Stimulated activated CD8-positive, alpha-beta memory T cell treated with anti-CD3 and anti-CD28 coated beads, Interleukin-4, amount 100 ng/mL, for 1 hour (primary cell): ENCODE measurements at places on chromosomes 4 and X.

DNA sequence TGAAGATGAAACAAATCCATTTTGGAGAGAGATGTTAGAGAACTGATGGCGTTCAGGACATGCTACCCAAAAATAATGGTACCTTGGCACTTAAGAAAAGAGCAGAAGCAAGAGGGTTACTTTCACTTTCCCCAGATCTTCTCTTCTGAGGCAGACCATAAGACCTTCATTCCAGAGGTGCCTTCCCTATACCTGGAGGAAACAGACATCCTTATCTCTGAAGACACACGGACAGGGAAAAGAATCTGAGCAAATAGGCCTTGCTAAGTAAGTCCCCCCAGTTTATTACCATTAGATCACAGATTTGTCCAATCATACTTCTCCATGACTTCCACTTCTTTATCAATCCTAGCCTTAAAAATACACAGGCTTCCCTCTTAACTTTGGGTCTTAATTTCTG lies 2.0 kb upstream of the FGF2 start:
- DNase-seq = no peak

GRCh38 chrX:141405853-141406492 lies 163.7 kb upstream of the SPANXC start:
- DNase-seq = no peak

- DNase-seq = no peak
Observed at GRCh38 chrX:109440475-109440874, 41.4 kb downstream of the GUCY2F start.

DNA sequence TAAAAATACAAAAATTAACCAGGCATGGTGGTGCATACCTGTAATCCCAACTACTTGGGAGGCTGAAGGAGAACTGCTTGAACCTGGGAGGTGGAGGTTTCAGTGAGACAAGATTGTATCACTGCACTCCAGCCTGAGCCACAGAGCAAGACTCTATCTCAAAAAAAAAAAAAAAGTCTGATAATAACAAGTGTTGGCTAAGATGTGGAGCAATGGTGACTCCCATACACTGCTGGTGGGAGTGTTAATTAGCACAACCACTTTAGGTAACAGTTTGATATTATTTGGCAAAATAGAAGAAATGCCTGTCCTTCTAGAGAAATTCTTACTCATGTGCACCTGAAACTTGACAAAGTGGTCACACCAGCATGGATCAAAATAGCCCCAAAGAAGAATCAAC lies 106.2 kb upstream of the SLC34A2 start:
- no peak for DNase-seq

DNA sequence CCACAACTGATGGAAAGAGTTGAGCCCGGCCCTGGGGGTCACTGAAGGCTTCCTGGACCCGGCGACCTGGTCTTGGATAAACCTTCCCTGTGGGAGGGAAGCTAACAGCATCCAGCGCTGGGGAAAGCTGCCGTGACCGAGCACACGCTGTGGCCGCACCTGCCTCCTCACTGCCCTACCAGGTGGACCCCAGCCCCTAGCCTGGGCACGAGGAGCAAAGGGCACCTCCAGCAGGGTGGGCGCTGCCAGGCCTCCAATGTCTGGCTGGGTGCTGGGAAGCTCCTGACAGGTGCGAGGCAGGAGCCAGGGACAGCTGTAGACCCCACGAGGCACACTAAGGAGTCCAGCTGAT lies 7.9 kb downstream of the TADA2B start:
- no peak for DNase-seq

DNA sequence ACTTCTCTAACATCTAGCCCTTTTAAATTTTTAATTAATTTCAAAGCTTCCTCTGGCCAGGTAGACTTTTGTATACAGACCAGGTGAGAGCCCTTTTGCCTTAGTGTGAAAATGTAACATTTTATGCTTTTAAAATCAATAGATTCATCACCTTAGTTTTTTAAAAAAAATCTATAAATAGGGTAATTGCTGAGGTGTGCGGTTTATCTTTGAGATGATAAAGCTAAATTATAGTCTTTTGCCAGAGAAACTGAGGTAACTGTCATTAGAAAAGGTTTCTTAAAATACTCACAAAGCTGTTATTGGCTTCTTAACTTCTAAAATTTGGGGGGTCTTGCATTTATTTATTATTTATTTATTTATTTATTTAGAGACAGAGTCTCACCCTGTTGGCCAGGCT lies 62.9 kb downstream of the NELFA start:
- no peak for DNase-seq

DNA sequence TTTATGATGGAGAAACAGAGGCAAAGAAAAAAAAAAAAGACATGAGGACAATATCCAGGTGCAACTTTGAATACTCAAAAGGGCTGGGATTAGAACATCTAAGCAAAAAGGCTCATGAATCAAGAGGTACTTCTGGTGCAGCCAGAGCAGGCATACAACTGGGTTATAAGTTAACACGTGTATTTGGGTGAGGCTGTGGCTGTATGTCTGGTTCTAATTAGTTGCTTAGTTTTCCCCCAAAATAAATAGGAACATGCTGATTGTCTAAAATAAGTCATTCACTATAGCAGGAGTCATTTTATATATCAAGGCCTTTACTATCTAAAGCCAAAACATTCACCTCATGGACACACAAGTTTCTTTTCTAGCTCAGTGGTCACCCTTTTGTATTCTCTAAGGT lies 20.2 kb downstream of the NHS start:
- DNase-seq = no peak

GRCh38 chr4:6452897-6453687 lies 19.3 kb downstream of the PPP2R2C start:
- DNase-seq = no peak

DNA sequence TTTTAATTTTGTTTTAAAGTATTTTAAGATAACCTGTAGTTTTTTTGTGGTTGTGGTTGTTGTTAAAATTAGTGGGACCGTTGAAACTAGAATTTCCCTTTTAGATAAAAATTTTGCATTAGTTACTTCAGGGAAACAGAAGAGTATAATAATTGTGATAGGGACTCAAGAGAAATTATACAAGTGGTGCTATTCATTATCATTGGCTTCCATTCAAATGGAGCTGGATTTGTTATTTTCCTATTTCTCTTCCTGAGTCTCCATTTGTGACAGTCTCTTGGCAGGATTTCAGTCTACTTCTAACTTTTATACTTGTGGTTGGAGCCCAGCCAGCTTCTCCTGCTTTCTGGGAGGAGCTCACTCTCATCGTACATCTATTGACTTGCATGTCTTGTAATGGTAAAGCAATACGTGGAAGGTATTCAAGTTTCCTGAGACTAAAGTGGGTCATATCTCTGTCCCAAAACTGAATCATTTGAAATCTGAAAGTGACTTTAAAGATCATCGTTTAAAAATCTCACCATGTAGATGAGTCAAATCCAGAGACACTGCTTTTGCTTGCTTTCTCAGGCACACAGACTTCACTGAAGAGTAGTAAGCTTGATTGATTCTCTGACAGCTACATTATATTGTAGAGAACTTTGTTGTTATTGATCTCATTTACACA lies 155.8 kb downstream of the RPA4 start:
- DNase-seq = no peak

GRCh38 chr4:80008351-80008750 lies 64.7 kb downstream of the ANTXR2 start:
- no peak for DNase-seq

GRCh38 chr4:26931451-26931850 lies 70.8 kb downstream of the STIM2 start:
- no peak for DNase-seq

GRCh38 chr4:95546221-95546620 lies 2.6 kb downstream of the UNC5C start:
- no peak for DNase-seq

- DNase-seq = no peak
Observed at GRCh38 chr4:114998316-114998715, 115.1 kb downstream of the NDST4 start.

- DNase-seq = no peak
Observed at GRCh38 chr4:7823416-7823824, 116.2 kb downstream of the AFAP1 start.

GRCh38 chr4:53813998-53814397 lies 222.7 kb upstream of the LNX1 start:
- DNase-seq = no peak

GRCh38 chrX:110541266-110541665 lies 182.6 kb downstream of the RTL9 start:
- no peak for DNase-seq

DNA sequence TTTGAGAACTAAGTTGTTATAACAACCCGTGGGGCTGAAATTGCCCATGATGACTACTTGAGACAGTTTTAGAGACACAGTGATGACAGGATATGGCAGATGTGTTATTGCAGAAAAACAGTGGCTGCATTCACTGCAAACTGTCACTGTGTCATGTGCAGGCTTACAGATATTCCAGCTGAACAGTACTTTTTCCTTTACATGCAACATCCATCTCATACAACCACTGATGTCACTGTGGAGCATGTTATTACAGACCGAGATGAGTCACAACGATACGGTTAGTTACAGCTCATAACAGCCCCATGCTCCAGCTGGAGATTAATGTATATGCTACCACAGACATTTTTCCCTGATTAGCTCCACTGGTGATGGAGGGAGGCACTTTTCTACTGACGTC lies 207.4 kb downstream of the TMA16 start:
- no peak for DNase-seq

DNA sequence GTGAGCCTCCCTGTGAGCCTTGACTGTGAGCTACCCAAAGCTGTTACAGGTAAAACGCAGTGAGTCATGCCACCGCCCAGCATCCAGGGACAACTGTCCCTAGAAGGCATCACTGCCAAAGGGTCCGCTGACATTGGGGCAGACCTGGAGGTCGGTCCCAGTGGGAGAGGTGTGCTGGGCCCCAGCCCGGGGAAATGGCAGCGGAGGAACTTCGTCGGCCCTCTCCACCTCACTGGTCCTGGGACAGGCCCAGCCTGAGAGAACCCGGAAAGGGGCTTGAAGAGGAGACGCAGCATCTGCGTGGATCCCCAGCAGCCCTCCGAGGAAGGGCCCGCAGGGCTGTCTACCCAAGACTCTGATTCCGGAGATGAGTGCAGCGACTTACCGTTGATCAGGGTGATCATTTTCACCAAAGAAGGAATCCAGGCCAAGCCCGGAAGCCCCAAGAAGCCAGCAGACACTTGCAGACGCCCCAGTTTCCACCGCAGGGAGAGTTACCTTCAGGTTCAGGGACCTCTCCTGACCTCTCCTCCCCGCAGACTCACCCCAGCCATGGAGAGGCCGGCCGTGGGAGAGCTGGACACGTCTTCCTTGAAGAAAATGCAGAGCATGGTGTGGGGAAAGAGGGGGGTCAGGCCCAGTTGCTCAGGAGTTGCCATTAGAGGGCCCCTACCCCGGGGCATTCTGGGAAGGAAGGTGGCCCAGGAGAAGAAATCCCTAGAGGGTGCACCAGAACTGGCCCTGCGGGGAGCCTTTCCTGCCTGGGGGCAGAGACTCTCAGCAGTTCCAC lies 51.2 kb downstream of the CXorf49B start:
- no peak for DNase-seq

DNA sequence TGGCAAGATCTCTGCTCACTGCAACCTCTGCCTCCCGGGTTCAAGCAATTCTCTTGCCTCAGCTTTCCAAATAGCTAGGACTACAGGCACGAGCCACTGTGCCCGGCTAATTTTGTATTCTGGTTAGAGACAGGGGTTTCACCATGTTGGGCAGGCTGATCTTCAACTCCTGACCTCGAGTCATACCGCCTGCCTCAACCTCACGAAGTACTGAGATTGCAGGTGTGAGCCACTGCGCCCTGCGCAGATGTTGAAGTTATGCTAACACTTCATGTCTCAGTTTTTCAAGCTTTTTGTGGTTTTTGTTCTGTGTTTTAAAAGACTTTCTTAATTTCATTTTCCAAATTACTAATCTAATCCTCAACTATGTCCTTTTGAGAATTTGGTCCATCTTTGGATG lies 154.4 kb upstream of the TLL1 start:
- DNase-seq = no peak

- no peak for DNase-seq
Observed at GRCh38 chr4:147960971-147961370, 229.1 kb downstream of the ARHGAP10 start.

- DNase-seq = no peak
Observed at GRCh38 chr4:113582737-113583136, 178.8 kb downstream of the CAMK2D start.

- no peak for DNase-seq
Observed at GRCh38 chr4:8722556-8722955, 130.0 kb downstream of the CPZ start.

DNA sequence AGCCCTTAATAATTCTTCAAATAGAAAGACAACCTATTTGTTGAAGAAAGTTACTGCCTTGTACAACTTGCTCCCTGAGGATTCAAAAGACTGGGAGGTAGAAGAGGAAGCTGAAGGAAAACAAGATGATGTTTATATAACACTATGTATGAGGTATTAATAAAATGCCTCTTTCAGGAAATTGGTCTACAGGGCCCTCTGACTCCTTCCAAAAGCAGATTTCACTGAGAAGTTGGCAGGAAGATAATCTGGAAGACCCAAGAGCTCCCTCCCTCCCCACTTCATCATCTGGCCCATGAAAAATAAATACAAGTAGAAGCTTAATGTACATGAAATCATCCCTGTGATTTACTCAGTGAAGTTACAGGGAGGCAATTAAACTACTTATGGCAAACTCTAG lies 107.5 kb upstream of the MAGEC2 start:
- no peak for DNase-seq

DNA sequence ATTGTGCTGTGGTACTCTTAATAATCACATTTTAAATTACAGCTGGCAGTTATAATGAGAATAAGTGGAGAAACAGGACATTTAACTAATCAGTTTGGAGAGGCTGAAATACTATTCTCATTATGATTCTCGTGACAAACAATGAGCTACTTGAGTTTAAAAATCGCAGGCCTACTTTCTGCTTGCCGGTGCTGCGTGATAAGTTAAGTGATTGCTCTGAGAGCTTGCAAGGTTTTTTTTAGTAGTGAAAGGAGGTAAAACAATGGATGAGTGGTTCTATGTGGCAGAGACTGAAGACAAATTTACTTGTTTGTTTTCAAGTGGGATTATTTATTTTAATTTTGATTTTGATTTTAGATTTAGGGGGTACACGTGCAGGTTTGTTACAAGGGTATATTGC lies 114.0 kb downstream of the RAPGEF2 start:
- no peak for DNase-seq

DNA sequence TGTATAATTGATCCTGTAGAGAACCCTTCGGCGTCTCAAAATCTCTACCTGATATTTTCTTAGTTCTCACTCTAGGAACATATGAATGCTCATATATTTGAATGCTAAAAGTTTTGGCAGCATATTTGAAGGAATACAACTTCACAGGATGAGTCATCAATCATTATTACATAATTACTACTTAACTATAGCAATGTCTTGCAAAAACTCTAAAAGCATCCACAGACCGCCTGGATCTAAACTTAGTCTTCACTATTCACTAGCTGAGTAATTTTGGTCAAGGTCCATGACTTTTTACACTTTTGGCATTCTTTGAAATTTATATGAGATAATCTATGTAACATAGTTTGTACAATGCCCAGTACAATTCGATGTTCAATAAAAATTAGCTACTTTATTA lies 194.7 kb downstream of the DTHD1 start:
- no peak for DNase-seq

DNA sequence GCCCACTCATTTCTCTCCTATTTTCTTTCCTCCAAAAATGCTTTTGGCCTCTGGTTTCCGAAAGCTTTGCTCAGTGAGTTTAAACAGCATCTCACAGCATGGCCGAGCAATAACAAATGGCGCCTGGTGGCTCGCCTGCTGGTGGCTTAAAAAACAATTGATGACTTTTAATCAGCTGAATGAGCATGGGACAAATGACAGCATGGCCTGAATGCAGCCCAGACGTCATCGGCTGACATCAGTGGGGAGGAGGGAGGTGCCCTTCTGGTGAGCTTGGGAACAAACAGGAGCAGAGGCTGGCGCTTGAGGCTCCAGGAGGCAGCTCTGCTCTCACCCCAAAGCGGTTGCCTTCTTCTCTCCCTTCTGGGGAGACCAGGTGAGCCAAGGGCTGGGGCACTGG lies 286.4 kb downstream of the BCOR start:
- no peak for DNase-seq
